ENCODE measurements at places on chromosomes 11 and 22.

DNA sequence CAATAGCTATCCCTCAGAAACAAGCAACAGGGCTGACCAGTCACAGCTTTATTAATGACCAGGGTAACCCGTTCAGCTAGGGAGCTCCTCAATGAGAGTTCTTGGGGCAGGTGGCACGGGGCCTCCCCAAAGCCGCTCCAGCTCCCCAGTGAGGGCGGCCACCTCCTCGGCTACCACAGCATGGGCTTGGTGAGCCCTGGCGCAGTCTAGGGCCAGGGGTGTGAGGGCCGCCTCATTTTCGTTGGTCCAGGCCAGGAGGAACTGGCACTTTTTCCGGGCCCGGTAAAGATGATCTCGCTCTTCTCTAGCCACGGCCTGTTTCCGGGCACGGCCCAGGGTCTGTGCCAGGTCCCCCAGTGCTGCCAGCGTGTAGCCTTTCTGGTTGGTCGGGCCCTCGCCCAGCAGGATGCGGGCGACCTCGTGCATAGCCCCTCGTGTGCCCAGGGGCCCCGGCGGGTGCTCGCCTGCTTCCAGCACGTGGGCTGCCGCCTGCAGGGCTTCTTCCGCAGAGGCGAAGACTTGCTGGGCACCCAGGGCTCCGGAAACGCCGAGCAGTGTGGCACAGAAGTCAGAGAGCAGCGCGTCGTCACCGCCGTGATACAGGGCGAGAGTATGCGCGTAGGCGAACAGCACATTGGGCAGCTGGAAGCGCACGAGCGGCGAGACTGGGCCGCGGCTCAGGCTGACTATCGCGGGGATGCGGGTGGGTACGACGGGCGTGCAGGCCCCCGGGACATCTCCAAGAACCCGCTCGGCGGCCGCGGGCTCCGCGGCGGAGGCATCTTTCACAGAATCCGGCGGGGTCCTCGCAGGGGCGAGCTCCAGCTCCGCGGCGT, 913 bp downstream of the ZNHIT2 start:
- peak; percentile 70 for DNase-seq

GRCh38 chr11:64891215-64891848, 12.9 kb upstream of the EHD1 start:
- DNase-seq: no peak

- no peak for DNase-seq
Measured at GRCh38 chr11:116217006-116217405, 555.8 kb downstream of the BUD13 start.

- no peak for DNase-seq
Measured at GRCh38 chr22:43038325-43038724, 23.4 kb upstream of the PACSIN2 start.

GRCh38 chr22:39268645-39269044, 23.9 kb upstream of the PDGFB start:
- no peak for DNase-seq

DNA sequence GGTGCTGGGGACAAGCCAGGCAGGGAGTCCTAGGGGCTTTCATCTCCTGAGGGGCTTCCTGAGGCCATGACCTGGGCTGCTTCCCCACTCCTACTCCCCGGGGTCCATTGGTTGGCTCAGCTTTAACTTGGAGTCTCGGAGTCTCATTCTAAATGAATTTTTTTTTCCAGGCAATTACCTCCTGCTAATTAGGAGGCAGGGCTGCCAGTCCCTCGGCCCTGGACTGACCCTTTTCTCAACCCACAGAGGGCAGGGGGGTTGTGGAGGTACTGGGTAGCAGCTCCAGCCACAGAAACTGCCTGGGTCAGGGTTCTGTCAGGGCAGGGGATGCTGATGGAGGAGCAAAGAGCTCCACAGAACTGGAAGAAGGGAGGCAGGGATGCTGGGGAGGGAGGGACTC, 11.9 kb downstream of the SYT7 start:
- no peak for DNase-seq

GRCh38 chr22:48845356-48845936, 982.2 kb downstream of the BRD1 start:
- no peak for DNase-seq

DNA sequence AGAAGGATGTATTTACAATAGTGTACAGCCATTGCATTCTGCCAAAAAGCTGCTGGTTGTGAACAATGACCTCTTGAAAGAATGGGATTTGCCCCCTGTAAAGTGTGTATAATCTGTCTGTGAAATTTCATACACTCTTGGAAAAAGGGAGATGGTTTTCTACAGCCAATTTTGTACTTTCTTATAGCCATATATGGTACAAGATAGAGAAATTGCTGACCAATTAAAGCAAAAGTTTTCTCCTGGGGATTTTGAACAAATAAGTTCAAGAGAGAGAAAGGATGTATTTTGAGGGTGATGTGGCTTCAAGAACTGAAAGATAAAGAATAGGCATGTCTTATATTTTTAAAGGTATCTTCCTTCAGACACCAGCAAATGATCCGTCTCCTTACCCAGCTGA, 211.0 kb downstream of the NAV2 start:
- no peak for DNase-seq

DNA sequence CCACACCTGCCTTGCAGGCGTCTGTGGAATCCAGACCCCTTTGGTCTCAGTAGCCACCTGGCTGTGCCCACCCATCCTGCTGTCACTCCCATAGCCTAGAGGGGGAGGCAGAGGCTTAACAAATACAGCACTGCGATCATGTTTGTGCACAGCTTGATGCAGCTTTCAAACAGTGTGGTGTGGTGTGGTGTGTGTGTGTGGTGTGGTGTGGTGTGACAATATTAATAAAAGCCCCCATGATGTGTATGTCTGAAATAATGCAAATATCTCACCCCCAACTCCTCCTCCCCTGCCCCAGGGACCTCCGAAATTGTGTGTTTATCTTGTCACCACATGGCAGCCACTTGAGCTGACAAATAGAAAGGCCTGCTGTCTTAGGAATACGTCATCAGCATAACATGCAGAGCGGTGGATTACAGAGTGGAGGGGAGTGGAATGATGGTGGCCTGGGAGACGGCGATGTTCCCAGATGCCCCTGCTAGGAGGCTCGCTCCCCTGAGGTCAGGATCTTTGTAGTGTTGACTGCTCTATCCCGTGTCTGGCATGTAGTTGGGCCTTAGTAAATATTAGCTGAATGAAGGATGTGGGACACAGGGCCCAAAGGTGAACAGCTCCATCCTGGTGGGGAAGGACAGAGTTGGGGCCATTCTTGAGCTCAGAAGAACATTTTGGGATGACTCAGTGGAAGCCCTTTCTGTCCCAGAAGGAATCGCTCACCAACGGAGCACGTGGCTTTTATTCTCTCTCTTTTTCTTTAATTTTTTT, 2.8 kb downstream of the PDXP start:
- DNase-seq: peak; percentile 50

DNA sequence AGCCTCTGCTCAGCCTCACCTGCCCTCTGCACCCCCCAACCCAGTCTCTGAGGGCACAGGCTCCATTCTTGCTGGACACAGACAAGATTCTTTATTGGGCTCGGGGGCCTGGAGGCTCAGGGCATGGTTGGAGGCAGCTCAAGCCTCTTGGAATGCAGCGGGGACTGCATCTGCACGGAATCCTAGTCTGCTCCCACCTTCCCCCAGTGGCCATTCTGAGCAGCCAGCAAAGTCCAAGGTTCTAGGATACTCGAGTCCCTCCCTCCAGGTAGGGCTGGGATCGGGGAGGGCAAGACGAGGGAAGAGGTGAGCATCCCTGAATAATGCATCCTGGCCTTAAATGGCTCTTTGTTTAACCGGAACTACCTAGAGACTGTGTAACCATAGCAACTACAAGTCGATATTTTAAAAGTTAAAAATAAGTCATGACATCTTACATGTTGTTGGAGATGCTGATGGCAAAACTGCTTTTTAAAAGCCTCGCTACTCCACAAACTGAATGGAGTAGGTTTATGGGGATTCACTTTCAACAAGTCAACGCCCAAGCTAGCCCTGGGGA, 10.7 kb upstream of the IGSF22 start:
- no peak for DNase-seq

GRCh38 chr22:45263463-45264269, 21.1 kb upstream of the UPK3A start:
- DNase-seq: no peak

Data from CD4-positive, alpha-beta T cell treated with Interleukin-12 subunit alpha and Interleukin-12 subunit beta, for 1 hour (primary cell).